Aorta (tissue), 5 donors: ENCODE measurements at places on chromosomes 7 and 10. TPM values are rescaled to one million over a fixed set of nuclear protein-coding genes. Genes with fewer than 3 reads are reported as not detected.

The EBLN1 gene
- not detected for total RNA-seq

The LRRC18 gene
- not detected for total RNA-seq

The FAM13C gene
- total RNA-seq = 49.7 TPM

The NEBL gene
- 4.3 TPM for total RNA-seq

The ZNF107 gene
- 7.1 TPM for total RNA-seq

The SPDYE11 gene
- not detected for total RNA-seq

DNA sequence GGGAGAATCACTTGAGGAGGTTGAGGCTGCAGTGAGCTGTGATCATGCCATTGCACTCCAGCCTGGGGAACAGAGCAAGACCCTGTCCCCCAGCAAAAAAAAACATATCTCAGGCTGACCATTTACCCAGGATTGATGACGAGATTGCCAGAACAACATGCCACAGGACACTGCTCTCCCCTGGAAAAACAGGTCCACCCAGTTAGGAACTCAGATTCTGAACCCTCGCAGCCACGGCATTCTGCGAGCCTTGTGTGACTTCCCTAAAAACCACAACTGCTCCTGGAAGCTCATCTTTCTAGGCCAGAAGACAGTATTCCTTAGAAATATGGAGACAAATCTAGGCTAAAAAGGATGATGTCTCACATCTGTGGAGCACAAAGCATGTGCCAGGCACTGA lies 42.1 kb upstream of the SH2B2 start:
- no peak for DNase-seq

GRCh38 chr10:65571011-65571570 lies 1354.7 kb upstream of the LRRTM3 start:
- no peak for DNase-seq

DNA sequence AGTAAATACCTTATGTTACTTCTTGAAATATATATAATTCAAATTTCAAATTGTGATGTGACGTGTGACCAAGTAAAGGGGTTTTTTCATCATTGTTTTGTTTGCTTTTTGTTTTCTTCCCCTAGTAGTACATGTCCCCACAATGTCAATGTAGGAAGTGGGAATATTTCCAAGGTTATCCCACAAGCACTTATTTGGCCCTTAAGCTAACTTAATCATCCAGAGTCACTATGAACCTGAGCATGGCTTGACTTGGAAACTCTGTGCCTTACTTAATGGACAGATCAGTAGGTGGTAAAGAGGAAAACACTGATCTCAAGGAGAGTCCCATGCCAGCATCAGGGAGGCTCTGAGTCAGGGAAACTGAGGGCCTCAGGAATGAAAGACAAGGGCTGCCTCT lies 569.3 kb upstream of the IGFBP3 start:
- DNase-seq = no peak

DNA sequence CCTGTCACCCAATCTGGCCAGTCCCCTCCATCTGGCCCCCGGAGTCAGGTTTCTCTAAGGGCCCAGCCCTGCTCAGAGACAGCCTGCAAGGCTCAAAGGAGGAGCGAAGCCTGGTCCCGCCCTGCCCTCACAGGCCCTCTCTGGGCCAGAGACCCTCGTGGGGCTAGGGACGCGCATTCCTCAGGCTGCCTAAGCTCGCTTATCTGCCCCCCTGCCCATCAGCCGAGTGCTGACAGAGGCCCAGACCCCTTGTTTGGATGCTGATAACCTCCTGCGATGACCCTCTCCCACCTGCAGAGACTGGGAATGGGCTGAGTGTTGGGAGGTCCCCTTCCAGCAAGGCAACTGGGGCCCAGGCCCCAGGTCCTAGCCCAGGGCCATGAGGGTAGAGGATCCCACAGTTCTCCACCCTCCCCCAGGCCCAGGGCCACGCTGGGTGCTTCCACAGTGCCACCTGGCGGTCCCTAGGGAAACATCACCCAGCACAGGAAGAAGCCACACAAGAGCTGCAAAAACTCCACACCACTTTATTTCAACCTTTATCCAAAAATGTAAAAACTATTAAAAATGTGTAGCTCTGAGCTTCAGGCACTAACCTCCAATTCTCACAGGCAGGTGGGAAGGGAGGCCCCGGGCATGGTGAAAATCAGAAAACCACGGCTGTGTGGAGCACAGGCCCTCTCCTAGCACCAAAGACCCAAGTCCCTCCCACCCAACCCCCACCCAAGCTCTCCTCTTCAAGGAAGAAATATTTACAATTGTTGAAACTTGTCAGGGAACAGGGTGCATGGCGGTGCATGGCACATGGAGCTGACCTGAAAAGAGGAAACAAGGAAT lies 2.2 kb downstream of the NPM3 start:
- DNase-seq = peak; percentile 69

GRCh38 chr10:378930-379704 lies 243.9 kb downstream of the ZMYND11 start:
- DNase-seq = no peak

GRCh38 chr7:31099451-31100444 lies 47.6 kb downstream of the ADCYAP1R1 start:
- peak; percentile 66 for DNase-seq

DNA sequence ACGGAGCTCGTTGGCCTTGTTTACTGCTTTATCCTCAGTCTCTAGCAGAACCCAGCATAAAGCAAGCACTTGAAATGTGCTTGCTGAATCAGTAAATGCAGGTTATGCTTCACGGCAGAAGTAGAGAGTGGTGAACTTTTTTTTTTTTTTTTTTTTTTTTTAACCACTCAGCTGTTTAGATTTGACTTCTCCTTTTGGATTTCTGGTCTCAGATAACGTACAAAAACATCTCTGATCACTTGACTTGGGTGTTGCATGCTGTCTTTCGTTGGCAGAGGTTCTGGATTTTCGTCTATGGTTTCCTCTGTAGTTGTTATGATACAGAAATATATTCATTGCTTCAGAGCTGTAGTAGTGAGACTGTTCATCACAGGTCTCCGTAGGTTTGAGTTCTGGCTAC lies 242.5 kb upstream of the HABP2 start:
- no peak for DNase-seq

DNA sequence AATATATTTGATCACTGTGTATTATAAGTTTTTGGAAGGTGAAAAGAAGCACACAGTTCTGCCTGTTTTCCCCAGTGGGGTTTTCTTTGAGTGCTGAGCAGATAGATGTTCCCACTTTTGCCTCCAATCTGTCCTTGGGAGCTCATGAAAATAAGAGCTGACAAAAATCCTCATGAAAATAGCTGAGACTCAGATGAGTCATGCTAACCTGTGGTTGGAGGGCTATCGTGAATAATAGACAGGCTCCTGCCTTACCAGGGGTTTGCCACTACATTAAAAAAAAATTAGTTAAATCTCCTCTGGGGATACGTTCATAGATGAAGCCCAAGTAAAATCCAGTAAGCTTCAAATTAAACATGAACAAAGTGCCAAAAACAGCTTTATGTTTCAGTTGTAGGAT lies 10.9 kb upstream of the AOAH start:
- DNase-seq = no peak

GRCh38 chr7:45082031-45082830 lies 6.5 kb downstream of the NACAD start:
- peak; percentile 59 for DNase-seq

GRCh38 chr10:7185367-7185690 lies 225.5 kb downstream of the SFMBT2 start:
- DNase-seq = no peak

DNA sequence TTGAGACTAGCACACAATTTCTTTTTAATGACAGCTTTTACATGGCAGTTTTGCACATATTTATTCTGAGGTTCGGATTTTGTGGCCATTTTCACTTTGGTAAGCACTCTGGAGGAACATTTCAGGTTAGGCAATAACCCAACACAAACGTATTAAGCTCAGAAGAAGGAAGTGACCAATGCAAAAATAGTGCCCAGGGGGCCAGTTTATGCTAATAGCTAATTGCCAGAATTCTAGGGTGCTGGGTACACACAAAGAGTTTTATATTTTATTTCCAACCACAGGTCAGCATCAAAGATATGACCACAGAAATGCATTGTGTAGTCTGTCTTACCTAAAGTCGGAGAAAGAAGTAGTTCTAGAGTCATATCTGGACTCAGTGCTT lies 8.4 kb upstream of the AGR2 start:
- DNase-seq = no peak

DNA sequence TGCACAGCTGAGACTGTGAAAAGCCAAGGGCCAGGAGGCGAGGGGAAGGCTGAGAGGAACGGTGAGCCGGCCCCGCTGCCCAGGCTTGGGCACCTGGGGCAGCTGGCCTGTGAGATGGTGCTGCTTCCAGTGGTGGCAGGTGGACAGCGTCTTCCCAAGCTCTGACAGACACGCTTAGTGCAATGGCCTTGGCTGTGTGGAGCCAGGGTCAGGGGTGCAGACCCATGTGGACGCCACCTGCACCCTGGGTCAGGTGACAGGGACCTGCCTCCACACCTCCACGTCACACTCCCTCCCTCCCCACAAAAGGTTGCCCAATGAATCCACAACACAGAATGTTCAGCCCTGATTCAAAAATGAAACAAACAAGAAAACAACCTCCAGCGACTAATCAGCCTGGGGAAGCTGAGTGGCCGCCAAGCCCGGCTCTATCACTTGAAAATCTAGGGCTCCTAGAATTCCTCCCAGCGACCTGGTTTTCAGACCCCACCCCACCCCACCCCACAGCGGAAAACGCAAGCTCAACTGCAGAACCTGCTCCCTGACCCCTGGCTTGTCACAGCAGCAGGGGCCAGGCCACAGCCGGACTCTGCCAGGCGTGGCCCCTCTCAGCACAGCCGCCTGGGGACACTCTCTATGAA lies 54.3 kb downstream of the PRKAG2 start:
- DNase-seq = no peak

DNA sequence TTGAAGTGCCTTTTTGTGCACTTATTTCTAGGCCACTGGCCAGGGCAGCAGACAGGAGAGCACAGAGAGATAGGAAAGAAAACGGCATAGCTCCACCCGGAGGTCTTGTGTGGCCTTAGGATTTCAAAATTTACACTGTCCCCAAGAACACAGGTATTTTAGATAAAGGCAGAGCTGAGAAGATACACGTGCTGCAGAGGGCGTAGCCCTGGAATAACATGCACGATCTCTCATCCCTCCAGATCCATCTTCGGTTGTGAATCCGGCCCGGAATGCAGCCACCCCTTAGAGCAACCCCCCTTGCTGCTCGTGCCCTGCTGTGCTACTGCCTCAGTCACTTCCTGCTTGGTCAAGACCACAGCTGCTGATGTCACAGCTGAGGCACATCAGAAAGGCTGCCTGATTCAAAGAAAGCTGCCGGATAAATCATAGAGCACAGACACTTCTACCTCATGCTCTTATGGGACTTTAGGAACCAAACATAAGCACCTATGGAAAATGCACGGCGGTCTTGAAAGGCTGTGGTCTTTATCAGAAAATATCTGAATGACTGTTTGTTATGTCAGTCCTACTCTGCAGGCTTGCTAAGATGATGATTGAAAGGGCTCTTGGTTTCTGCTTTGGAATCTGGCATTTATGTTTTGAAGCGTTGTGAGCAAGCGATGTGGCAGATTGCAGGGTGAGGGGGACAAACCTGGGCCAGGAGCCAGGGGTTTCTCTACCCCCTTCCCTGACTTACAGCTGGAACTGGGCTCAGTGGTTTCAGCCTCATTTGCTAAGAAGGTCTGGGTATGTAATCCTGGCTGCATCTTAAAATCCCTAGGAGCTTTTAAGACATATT lies 152.0 kb downstream of the SVIL start:
- DNase-seq = no peak

GRCh38 chr10:48638739-48639527 lies 34.1 kb upstream of the ARHGAP22 start:
- no peak for DNase-seq

DNA sequence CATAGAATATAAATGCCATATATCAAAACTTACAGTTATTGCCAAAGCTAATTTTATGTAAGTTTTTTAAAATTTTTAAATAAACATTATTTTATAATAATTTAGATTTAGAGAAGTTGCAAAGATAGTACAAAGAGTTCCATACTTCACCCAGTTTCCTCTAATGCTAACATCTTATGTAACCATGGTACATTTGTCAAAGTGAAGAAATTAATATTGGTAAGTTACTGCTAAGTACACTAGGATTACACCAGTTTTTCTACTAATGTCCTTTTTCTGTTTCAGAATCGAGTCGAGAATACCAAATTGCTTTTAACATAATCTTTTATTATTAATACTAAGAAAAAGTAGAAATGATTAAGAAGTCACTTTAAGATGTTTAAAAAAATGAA lies 29.2 kb downstream of the CSGALNACT2 start:
- no peak for DNase-seq

DNA sequence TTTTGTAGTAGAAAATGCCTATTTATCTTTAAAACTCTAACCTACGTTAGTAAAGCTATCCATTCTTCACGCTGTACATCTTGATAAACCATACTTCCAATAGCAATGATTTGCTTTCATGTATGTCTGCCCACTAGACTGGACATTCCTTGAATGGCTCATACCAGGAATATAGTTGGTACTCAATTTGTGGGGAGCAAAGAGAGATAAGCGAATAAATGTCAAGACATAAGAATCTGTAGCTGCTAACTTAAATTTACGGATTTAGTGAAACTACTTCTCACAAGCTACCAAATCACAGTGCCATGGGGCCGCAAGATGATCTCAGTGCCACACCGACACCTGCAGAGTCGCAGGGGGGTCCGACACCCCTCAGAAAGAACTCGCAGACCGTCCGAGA lies 763 bp upstream of the RALA start:
- DNase-seq = no peak
